ENCODE measurements at places on chromosomes 3 and 15.

- DNase-seq, result no peak
Measured at GRCh38 chr3:108137460-108137814, 46.6 kb upstream of the CD47 start.

DNA sequence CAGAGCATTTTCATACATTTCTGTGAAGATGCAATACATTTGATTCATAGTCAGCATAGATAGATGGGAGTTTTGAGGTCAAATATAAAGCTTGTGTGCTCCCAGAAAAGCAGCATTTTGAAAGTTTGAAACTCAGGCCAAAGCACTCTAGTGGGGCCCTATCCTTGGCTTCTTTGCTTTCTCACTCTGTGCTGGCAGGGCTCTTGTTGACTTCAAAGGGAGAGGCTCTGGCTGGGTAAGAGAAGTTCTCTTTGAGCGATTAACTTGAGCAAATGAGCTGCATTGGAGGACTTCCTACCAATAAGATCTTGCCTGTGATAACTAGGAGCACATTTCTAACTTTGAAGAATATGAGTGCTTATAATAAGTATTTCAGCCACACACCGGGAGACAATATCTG lies 214.0 kb upstream of the RARB start:
- DNase-seq, result no peak

DNA sequence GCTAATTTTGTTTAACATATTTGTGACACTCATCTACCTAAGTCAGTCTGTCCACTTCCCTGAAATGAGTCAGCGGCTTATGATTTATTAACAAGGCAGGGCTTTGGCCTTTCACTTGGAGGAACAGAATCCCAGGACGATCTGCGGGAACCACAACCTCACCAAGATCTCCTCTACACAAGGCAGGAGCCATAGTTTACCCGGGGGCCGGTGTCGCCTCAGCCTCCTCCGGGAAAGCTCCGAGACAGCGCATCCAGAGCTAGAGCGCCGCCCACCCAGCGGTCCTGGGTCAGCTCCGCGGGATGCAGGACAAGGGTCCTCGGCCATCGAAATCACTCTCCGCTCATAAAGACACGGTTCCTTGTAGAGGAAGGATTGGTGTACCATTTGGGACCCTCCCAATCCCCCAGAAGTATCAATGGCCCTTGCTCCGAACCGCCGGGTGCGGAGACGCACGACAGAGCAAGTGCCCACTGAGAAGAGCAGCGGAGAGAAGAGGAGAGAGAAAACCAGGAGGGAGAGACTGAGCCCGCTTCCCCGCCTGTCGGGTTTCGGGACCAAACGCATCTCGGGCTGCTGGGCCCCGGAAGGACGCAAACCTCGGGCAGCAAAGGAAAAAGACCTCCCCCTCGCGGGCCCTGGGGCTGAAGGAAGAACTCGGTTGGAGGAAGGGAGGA lies 13.1 kb upstream of the ALCAM start:
- DNase-seq, result no peak

DNA sequence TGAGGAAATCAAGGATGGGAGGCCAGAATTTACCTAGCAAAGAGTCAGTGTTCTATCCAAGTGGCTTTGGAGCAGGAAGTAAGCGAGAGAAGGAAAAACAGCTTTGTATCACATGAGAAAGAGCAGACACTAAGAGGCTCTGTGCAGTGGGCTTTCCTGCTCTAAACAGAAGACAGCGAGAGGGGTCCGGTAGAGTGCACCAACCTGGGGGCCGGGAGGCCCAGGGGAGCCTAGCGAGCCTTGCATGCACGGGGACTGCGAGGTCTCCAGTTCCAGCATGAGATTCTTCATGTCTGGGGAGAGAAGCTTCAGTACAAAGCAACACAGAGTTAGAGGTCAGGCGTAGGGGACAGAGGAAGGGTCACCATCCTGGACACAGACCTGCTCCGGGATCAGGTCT lies 33.5 kb downstream of the COLQ start:
- DNase-seq, result no peak

GRCh38 chr3:171646357-171647133 lies 163.7 kb downstream of the PLD1 start:
- DNase-seq, result peak; percentile 32

DNA sequence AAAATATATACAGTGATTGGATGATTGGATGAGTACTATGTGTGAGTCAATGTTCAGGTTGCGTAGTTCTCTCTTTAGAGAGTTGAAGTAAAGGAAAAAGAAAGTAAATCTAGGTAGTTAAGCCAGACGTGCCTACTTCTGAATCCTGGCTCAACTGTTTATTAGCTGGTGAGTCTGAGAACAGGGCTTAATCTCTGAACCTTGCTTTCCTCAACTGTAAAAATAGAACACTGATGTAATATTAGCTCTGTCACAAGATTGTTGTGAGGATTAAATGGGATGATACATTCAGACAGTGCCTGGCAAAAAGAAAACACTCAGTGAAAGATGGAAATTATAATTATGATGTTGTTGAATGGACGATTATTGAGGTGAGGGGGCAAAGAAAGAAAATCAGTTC lies 413.4 kb downstream of the MAGI1 start:
- no peak for DNase-seq

DNA sequence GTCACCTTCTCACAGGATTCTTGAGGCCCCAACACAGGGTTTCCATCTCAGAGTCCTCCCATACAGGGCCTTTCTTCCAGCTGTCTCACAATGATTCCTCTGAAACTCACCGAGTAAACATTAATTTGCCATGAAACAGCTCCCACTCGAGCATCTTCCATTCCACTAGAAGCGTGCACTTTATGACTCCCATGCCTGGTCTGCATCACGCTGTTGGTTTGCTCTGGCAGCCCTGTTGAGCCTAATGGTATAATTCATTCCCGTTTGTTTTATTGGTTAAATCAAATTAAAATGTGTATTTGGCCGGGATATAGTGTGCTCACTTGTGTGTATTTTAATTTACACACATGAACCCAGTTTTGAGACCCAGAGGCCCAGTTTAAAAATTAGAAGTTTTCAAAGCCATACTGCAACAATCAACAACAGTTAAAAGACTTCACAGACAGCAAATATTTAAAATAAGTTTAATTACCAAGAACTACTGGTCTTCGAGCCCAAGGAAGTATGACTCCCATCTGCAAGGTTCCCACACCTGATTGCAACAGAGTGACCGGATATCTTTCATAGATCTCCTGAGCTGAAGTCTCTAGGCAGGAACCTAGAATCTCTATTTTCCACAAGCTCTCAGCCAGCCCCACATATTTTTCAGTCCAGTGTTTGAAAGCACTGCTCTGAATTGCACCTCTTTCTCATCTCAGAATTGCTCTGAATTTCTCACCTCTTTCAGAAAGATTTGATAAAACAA lies 42.3 kb upstream of the GYG1 start:
- no peak for DNase-seq

- peak; percentile 37 for DNase-seq
Measured at GRCh38 chr15:82139823-82140268, 94.0 kb upstream of the MEX3B start.

DNA sequence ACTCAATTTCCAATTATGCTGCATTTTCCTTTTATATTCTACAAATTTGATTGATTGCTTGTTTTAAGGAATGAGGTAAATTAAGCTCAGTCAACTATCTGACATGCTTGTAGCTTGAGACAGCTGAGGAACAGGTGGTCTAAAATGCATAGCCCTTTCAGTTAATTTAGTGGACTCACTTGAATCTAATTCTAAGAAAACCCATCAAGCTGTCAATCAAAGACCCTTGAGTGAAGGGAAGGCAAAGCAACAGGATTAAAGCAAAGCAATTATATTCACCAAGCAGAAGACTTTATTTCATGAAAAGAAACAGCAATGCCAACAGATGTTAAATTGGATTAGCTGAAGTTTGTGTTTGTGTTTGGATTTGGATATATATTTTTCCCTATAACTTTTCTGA lies 228.5 kb downstream of the ARPP21 start:
- DNase-seq, result peak; percentile 65

GRCh38 chr15:28983432-28984311 lies 97.9 kb downstream of the APBA2 start:
- no peak for DNase-seq

DNA sequence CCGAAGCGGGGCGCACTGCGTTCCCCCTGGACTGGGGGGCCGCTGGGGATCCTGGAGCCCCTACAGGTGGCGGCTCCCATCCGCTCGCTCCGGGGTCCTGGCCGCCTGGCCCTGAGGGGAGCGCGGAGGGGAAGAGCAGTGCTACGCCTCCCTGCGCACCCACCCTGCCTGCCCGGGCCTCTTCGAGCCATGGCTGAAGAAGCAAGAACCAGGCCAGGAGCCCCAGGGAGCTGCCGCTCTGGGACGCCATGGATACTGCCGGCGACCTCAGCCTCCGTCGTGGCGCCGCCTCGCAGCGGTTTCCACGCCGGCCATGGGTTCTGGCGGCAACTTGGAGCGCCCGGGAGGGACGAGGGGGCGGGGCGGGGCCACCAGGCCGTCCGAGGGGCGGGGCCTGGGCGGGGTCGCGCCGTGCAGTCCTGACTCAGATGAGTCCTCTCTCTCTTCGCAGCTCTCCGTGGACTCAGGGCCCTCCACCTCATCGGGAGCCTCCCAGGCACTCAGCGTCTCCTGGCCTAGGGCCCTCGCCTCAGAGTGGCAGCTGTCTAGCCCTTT lies 50.9 kb downstream of the MYL3 start:
- DNase-seq, result peak; percentile 48

DNA sequence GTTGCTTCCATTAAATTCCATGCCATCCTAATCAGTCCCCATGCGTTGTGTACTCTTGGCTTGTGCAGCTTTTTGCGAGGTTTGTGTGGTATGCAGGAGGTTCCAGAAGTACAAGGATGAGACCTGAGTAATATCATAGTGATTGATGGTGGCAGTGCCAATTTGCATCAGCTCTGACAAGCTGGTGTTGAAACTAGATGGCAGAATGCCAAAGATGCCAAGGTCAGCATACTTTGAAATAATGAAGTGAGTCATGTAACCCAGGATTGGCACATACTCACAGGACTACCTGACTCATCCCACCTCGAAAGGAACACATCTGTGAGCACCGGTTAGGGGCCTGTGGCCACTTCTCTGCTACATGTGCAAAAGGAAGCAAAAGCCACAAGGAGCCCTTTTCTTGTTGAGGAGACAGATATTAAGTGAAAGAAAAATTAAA lies 14.3 kb downstream of the KAT2B start:
- DNase-seq, result peak; percentile 43

DNA sequence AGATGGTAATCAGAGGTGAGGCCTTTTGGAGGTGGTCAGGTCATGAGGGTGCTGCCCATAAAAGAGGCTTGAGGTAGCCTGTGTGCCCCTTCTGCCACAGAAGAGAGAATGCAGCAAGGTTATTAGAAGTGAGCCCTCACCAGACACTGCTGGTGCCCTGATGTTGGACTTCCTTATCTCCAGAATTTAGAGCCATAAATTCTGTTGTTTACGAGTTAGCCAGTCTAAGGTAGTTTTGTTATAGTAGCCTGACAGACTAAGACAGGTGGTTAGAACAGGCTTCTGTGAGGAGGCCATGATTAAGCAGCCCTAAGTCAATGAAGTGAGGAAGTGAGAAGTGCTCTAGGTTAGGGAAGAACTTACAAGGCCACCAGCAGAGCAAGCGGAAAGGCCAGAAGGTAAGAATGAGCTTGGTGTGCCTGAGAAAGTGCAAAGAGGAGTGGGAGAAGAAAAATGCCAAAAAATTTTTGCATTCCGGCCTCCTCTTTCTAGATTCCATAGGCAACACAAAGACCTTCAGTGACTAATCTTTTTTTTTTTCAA lies 44.2 kb upstream of the STT3B start:
- no peak for DNase-seq

DNA sequence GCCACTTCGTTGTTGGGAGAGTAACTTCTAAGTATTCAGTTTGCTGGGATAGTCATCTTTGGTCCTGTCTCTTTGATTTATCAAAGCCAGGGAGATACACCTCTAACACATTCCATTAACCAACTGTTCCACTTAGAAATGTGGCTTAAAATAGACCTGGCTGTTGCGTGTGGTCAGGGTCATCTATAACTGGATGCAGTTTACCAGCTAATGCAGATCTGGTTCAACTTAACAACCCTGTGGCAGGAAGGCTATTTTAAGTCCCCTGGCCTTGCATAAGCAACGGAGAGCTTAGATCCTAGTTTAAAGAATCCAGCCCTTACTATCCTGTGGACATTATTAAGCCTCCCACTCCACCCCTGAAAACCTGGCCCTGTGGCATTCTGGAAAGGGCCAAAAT lies 28.1 kb upstream of the CAPN3 start:
- DNase-seq, result no peak

GRCh38 chr3:123244128-123244527 lies 42.4 kb downstream of the SEC22A start:
- DNase-seq, result no peak

- DNase-seq, result no peak
Measured at GRCh38 chr3:24679429-24679828, 184.8 kb upstream of the THRB start.

GRCh38 chr3:55246033-55246432 lies 241.1 kb downstream of the WNT5A start:
- no peak for DNase-seq

- peak; percentile 30 for DNase-seq
Measured at GRCh38 chr3:120198305-120198878, 86.6 kb downstream of the GPR156 start.

Measured in SK-N-DZ (cell line).